ENCODE measurements at places on chromosomes 7 and 10. TPM values are rescaled to one million over a fixed set of nuclear protein-coding genes. Genes with fewer than 3 reads are reported as not detected.

CHST3 gene
- 43.0 TPM for total RNA-seq

SFTPD gene
- total RNA-seq, result 0.23 TPM

CYP2C19 gene
- total RNA-seq, result not detected

ZNF438 gene
- total RNA-seq, result 1.9 TPM

DLX5 gene
- total RNA-seq, result not detected

TRIM50 gene
- total RNA-seq, result not detected

MOGAT3 gene
- not detected for total RNA-seq

ADCYAP1R1 gene
- total RNA-seq, result 0.09 TPM

PAPOLB gene
- not detected for total RNA-seq

SKIDA1 gene
- total RNA-seq, result 1.5 TPM

PPP1R17 gene
- total RNA-seq, result not detected

CXCL12 gene
- total RNA-seq, result 0.14 TPM

PON1 gene
- total RNA-seq, result 0.94 TPM

RSPH10B gene
- 0.04 TPM for total RNA-seq

GALNT17 gene
- total RNA-seq, result not detected

AASS gene
- total RNA-seq, result 0.08 TPM

BTBD16 gene
- total RNA-seq, result 0.82 TPM

MYPN gene
- 3.2 TPM for total RNA-seq
